ENCODE measurements at places on chromosomes 2 and 18.
A peak's percentile ranks its signal among the peaks of the same experiment; 100 is the strongest.

DNA sequence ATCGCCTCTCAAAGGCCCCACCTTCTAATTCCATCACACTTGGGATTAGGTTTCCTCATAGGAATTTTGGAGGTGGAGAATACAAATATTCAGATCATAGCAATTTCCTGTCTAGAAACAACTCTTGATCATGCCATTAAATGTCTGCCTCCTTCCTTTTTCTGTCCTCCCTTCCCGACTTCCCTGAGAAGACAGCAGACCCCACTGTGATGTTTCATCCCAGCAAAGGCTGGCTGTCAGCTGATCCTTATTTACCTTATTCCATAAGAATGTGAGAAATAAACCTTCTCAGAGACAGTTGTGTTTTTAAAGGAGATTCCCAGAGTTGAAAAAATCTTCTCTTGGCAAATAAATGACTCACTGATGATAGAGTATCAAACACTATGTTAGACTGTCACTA lies 133.9 kb downstream of the TDRD15 start:
- DNase-seq = no peak

GRCh38 chr2:59182249-59182648 lies 941.1 kb upstream of the FANCL start:
- no peak for DNase-seq

DNA sequence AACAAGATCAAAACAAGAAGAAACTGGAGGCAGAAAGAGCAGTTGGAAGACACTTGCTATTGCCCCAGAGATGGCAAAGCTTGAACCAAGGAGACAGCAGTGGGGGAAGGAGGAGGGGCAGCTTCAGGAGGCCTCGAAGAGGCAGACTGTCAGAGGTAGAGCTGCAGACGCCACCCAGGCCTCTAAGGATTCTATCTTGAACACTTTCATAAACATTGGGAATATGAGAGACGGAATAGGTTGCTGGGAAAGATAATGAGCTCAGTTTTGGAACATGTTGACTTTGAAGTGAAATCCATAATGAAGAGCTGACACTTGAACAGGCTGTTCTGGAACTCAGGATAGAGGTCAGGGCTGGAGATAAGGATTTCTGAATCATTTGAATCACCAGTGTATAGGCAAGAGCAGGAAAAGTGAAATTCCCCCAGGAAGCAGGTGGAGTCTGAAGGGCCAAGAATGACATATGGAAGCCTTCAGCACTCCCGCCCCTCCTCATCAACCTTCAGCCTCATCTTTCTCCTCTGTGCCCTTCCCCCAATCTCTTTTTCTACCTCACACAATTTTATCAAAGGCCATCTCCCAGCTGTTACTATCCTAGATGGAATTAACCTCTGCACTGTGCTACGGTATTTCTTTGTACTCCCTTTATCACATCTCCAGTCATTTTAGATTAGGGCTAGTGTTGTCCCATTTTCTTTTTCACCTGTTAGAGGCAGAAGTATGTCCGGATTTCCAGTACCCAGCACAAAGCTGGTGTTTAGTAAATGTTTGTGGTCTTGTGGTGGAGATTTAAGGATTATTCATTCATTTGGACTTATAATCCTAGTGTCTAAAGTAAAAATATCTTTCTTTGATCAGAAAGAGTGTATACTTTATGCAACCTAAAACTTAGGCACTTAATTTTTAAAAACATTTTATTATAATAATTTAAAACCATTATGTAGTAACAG lies 47.5 kb upstream of the RTN4 start:
- no peak for DNase-seq

- peak; percentile 28 for DNase-seq
Observed at GRCh38 chr2:69741229-69741574, 732 bp upstream of the ANXA4 start.

DNA sequence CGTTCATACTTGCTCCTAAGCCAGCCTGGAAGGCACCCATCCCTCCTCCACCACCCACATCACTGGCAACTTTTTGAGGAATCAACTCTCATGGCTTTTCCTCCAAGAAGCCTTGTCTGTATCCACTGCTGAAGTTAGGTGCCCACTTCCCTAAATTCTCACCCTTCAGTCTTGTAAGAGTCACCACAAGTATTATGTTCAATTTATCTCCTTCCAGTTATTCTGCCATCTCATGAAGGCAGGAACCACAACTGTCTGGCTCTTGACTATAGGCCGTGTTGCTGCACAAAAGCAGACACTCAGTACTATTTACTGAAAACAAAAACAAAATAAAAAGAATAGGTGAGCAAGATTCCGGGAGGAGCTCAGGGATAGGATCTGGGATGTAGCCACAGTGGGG lies 234.8 kb downstream of the CYRIA start:
- no peak for DNase-seq

DNA sequence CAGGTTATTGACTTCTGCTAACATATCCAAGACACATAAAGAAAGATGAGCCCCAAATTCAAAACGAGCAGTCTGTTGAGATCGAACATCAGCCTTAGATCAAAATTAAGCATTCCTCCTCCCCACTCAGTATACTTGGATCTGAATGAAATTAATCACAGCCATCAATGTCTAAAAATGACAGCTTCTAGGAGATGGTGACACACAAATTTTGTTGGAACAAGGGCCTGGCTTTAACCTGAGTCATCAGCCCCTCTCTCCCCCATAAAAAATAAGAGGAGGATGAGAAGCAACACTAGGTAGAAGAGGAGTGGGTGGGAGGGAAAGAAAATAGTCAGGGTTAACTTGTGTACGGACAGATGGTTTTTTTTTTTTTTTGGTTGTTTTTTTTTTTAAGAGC lies 223.1 kb downstream of the EXOC6B start:
- no peak for DNase-seq

DNA sequence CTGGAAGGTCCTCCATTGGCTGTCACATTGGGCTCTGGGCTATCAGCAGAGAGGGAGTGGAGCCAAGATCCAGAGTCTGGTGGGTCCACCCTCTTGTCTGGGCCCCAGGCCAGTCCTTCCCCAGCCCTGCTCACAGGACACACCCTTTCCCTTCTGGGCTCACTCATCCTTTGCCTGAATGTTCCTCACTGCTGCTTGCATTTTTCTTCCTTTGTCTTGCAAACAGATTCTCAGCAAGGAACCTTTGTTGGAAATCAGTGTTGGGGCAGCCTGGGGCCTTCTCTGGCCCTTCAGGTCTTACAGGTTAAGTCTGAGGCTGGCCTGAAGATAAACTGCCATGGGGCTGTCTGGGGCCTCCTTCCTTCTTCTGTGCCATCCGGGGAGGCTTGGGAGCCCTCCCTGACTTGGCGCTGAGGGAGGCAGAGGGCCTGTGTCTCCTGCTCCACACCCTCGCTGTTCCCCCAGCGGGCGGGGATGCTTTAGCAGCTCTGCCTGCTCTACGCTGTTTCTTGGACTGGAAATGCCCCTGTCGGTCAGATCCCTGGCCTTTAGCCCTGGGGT lies 11.5 kb upstream of the CELF4 start:
- no peak for DNase-seq

DNA sequence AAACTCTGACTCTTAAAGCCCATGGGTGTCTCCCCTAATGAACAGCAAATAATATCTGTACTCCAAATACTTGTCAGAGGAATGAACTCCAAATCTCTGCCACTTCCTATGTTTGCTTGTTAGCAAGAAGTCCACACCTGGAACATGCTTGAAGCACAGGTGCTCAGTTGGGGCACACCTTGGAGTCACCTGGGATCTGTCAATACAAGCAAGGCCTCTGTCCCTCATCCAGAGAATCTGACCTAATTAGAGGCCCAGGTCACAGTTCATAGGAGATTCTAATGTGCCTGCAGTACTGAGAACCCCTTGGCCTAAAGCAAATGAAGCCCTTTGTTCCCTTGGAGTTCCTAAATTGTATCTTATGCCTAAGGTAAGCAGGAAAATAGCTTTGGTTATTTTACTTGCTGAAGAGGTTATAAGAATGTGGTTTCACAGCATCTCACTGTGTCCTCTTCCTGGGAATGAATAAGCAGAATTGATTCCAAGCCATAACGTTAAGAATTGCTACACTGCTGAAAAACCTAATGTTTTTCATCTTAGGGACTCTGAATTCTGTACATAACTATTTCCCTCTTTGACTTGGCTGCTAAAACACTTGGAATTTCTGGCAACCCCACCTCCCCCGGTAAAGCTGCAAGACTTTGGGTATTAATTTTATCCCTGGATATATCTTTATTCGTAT lies 113.4 kb downstream of the PIEZO2 start:
- DNase-seq = no peak

DNA sequence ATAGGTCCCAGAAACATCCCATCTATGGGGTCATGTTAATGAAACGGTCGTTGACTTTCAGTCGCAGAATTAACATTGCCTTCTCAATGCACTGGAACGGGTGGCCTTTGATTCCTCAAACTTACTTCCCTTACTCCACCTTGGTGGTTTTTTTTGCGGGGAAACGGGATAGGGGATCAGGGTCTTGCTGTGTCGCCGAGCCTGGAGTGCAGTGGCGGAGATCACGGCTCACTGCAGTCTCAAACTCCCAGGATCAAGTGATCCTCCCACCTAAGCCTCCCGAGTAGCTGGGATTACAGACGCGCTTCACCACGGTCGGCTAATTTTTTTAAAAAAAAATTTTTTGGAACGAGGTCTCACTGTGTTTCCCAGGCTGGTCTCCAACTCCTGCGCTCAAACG lies 754 bp downstream of the ATG16L1 start:
- DNase-seq = no peak

- DNase-seq = no peak
Observed at GRCh38 chr2:2101924-2102323, 229.2 kb downstream of the MYT1L start.

DNA sequence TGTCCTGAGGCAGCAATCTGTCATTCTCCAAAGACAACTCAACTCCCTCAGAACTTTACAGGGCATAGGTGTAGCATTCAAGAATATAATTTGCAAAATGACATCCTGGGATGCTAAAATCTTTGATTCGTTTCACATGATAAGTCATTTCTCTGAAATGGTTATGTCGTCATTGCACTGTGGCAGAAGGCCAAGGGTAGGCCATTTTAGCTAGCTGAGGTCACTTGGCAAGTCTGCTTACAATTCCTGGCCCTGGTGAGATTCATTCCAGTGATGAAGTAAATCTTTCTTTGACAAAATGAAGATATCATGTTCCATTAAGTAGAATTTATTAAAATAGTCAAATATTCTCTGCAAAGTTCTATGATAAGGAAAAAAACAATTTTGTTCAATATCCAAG lies 1410.3 kb upstream of the LRRTM1 start:
- no peak for DNase-seq

DNA sequence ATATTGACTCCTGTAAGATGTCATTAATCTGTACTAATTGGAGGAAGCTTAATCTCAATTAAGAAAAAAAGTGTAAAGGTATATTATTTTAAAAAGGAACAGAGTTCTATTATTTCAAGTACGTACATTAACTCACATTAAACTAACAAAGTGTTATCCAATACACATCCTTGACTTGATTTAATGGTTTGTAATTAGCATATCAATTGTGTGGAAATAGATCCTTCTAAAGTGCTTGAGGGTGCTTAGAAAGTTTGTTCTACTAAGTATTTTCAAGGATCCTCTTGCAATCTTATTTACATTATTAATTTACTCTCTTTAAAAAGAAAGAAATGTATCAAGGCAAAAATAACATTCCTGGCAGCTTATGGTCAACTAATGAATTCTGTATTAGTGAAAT lies 720.3 kb downstream of the KCNJ3 start:
- no peak for DNase-seq

- DNase-seq = peak; percentile 1
Observed at GRCh38 chr2:124804014-124804940, 779.2 kb downstream of the CNTNAP5 start.

GRCh38 chr2:44071454-44072046 lies 75.8 kb upstream of the LRPPRC start:
- no peak for DNase-seq

- peak; percentile 66 for DNase-seq
Observed at GRCh38 chr2:106107509-106108131, 86.5 kb downstream of the UXS1 start.

- DNase-seq = no peak
Observed at GRCh38 chr2:73205611-73206010, 3.2 kb downstream of the NOTO start.

DNA sequence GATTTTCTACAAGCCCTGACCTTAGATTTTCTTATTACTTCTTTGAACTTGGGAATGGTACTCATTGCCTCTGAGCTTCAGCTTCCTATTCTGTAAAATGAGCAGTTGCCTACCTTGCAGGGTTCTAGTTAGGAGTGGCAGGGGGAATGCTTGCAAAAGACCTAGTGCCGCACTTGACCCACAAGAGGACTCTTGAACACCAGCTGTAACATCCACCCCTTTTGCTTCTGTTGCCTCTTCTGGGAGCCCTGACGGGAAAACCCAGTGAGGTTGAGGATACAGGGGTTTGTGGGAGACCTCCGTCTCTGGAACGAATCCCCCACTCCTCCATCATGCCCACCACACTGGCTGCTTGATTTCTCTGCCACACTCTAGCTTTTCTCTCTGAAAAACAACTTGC lies 27.1 kb upstream of the LBH start:
- no peak for DNase-seq

DNA sequence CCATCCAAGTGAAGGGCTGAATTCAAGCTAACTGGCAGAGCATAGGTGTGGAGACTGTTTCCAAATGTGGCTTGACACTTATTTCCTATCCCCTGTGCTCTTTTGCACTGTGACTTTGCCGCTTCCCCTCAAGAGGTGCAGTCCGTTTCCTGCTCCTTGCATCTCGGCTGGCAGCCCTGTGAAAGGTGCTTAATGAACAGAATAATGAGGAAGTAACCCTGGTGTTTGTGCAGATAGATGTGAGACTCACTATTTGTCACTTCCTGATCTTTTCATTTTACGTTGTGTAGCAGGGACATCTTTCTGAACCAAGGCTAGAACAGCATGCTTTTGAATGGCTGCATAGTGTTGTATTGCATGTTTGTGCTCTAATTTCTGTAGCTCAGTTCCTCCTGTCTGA lies 60.8 kb downstream of the CEP192 start:
- DNase-seq = no peak

- no peak for DNase-seq
Observed at GRCh38 chr2:145757503-145758246, 1237.8 kb upstream of the ZEB2 start.

DNA sequence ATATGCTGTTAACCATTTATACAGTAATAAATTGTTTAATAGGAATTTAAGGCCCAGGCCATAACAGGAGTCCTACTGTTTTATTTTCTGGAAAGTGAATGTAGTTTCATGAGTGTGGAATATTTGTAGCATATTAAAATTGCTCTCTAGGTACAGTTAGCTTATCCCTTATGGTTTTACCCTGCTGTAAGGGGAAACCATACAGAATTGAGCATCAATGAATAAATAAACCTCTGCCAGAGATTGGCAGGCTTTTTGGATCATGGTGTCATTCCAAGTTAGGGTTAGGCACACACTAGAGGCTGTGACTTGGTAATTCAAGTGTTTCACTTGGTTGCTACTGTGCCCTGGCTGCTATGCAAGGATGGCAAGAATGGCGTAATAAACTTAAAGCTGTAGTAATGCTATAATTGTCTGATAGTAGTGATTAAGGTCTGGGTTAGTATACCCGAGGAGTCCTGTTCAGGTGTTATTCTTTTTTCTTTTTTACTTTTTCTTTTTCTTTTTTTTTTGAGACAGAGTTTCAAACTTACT lies 30.4 kb downstream of the BMPR2 start:
- no peak for DNase-seq

GRCh38 chr18:44897816-44898215 lies 217.1 kb downstream of the SETBP1 start:
- no peak for DNase-seq

GRCh38 chr2:55364189-55365055 lies 55.2 kb downstream of the CCDC88A start:
- DNase-seq = no peak

- peak; percentile 85 for DNase-seq
Observed at GRCh38 chr18:23515911-23516546, 12.7 kb downstream of the RMC1 start.

GRCh38 chr18:60466677-60467076 lies 94.1 kb upstream of the MC4R start:
- no peak for DNase-seq

Data from CD4-positive, alpha-beta T cell treated with Interleukin-2 at 100 ng/mL for 4 hours (primary cell).